Fibroblast of skin of left quadriceps (primary cell): ENCODE measurements at places on chromosomes 5 and 9.

DNA sequence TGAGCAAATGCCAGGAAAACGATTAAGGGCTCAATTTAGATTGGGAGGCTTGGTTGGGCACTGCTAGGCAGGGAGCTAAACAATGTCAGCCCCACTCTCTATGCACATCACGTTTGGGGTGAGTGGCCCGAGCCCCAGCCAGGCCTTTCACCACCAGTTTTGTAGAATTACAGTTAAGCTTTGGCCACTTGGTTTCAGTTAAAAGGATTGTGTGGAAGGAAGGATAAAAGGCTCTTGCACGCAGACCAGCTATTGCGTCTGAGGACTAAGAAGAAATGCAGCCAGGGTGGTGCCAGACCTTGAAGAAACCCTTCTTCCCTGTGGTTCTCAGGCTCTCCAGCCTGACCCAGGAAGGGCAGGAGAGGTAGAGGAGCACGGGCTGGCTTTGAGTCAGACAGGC, 125.3 kb upstream of the SLC44A1 start:
- DNase-seq, result no peak

DNA sequence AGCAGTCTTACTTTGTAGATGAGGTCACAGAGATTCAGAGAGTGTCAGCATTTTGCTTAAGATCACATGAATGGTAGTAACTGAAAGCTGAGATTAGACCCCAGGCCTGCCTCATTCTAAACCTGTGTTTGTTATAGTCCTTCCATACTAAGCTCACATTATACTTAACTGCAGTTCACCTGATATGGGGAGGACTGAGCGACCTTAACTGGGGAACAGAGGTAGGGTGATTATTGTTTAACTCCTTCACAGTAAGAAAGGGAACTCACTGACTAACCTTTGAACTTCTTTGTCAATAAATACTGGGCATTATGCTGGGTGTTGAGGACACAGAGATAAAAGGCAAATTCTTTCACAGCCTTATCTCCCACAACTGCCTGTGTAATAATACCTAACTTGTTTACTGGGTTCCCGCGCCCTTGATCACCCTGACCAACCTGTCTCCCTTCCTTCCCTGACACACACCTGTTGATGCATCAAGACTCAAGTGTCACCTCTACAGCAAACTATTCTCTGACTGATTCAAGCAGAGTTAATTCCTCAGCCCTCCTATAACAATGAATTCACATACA, 27.2 kb downstream of the DEPDC1B start:
- DNase-seq, result no peak

- DNase-seq, result no peak
Measured at GRCh38 chr5:71786337-71787055, 67.4 kb downstream of the CARTPT start.

DNA sequence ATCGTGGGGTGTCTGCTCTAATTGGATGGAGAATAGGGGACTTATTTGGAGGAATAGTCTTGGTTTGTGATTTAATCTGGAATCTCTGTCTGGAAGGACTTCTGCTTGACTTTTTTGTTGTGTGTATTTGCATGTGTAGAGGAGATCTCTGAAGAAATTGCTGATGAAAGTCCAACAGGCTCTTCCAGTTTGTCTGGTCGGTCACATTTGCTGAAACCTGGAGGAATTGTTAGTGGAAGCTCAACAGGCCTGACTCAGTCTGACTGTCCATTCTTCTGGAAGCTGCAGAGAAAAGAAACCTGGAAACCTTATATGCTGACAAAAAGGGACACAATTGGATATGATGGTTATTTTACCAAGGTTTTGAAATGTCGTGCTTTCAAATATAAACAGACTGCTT, 33.4 kb upstream of the TENT2 start:
- no peak for DNase-seq
